ENCODE measurements at places on chromosomes 5 and 9. TPM values are rescaled to one million over a fixed set of nuclear protein-coding genes. Genes with fewer than 3 reads are reported as not detected.

- no peak for DNase-seq
Observed at GRCh38 chr9:21121595-21122251, 19.9 kb downstream of the IFNW1 start.

DNA sequence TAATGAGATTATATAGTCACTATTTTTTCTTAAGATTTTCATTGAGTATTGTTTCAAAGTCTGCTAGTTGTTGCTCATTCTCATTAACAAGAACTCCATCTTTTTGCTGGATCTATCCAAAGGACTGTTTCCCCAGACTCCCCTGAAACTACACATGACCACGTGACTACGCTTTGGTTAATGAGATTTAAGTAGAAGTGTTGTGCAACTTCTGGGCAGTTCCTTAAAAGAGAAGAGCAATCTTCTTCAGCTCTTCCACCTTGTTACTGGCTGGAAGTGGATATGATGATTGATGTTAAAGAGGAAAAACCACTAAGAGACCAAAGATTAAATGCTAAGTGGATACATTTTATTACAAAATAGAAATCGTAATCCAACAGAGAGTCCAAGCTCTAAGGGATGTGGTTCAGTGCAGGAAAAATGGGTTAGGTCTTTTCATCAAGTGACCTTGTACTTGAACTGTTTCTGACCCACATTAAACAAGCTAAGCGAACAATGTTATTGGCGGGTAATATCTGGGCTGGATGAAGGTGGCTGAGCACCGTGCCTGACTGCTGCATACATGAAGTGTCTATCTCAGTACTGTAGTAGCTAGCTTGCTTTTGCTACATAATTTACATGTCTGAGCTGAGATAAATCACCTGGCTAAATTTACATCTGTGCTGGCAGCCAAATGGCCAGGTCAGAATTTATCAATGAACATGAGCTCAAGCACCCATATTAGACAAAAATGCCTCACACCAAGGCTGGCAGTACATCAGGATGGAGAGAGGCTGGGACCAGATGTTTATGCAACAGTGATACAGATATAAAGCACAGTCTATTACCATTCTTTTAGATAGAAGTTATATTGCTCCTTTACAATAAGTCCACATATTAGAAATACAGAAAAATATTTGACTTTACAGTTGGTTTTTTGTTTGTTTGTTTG, 7.5 kb upstream of the CTNNAL1 start:
- no peak for DNase-seq

DNA sequence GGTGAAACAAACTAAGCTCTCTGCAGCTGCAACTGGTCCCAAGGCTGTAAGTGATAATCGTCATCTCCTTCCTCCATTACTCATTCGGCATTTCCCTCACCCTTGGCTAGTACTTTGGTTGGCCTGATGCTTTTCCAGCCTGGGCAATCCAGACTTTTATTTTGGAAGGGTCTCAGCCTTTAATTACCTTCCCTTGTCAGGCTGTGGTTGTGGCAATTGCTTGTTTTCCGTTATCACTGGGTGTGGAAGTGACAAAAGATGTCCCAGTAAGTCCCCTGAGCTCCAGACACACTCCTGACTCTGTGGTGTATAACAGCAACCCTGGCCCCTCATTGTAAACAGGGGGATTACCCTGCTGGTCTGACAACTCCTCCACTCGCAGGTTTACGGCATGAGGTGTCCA, 6.3 kb upstream of the FAF2 start:
- DNase-seq: peak; percentile 84

DNA sequence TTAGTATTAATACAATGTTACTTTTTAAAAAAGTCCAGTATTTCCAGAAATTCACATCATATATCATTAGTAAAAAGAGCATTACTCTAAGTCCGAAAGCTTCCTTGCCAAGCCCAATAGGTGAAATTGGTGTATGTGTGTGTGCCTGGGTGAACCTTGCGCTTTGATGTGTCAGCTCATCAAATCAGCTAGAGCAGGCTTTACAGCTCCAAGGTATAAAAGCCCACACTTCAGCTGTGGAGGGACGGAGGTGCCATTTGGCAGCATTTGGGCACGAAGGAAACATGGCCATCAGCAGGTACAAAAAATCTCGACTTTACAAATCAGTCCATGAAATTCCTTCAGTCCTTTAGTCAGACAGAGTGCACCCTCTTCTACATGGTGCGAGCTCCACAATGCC, 76.5 kb upstream of the IL7R start:
- no peak for DNase-seq

GRCh38 chr5:153831973-153832372, 206.7 kb downstream of the FAM114A2 start:
- peak; percentile 57 for DNase-seq

Gene ZBTB43
- total RNA-seq: 11.1 TPM

Gene NUTM2F
- total RNA-seq: not detected

Gene PCDHA6
- total RNA-seq: 0.10 TPM

Gene SOWAHA
- total RNA-seq: not detected
